Myocyte (in vitro differentiated cells): ENCODE measurements at places on chromosomes 7 and 10. TPM values are rescaled to one million over a fixed set of nuclear protein-coding genes. Genes with fewer than 3 reads are reported as not detected.
A peak's percentile ranks its signal among the peaks of the same experiment; 100 is the strongest.

- peak; percentile 91 for DNase-seq
These were observed 249.7 kb downstream of the ELMO1 start for GRCh38 chr7:37198906-37199485.

GRCh38 chr7:93147363-93147762, 822 bp downstream of the SAMD9L start:
- DNase-seq = peak; percentile 66

DNA sequence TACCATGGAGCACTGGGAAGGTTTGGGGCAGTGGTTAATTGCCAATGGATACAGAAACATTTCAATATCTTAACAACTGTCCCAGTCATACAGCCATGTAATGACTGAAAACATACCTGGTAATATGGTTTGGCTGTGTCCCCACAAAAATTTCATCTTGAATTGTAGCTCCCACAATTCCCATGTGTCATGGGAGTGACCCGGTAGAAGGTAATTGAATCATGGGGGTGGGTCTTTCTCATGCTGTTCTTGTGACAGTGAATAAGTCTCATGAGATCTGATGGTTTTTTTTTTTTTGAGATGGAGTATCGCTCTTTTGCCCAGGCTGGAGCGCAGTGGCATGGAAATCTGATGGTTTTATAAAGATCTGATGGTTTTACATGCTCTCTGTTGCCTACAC, 284.4 kb downstream of the TCF7L2 start:
- DNase-seq = no peak

GRCh38 chr7:117982071-117983055, 109.1 kb upstream of the CTTNBP2 start:
- no peak for DNase-seq

- no peak for DNase-seq
These were observed 25.5 kb downstream of the LDB3 start for GRCh38 chr10:86693721-86694369.

GRCh38 chr7:15625466-15625865, 61.0 kb downstream of the MEOX2 start:
- DNase-seq = no peak

- no peak for DNase-seq
These were observed 767.2 kb downstream of the NXPH1 start for GRCh38 chr7:9200626-9201025.

GRCh38 chr7:27269455-27269854, 26.9 kb downstream of the EVX1 start:
- DNase-seq = no peak

GRCh38 chr10:83816942-83817341, 322.4 kb upstream of the GHITM start:
- no peak for DNase-seq

DNA sequence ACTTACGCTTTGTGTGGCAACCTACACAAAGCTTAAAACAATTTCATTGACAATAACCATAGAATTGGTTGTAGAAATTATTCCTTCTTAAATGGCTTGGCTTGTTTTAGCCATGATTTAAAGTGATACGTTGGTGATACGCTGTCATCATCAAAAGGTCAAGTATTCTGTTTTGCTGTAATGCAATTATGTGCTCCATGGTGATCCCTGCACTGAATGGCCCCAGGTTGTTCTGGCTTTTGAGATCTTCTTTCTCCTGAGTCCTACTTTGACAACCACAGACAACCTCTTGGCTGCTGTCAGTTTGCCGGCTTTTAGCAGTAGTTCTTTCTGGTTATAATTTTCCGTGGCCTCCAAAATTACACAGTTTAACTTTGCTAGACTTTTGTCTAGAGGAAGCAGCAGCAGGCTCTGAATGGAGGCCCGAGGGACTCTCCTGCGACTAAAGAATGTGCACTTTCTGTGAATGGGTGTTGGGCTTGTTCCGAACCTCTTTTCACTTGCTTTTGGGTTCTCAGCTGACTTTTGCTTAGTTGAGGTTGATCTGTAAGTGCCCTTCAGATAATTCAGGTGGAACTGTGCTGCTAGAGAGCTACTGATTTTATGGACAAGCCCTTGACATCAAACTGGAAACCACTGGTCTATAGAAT, 104.7 kb downstream of the TMEM178B start:
- no peak for DNase-seq

DNA sequence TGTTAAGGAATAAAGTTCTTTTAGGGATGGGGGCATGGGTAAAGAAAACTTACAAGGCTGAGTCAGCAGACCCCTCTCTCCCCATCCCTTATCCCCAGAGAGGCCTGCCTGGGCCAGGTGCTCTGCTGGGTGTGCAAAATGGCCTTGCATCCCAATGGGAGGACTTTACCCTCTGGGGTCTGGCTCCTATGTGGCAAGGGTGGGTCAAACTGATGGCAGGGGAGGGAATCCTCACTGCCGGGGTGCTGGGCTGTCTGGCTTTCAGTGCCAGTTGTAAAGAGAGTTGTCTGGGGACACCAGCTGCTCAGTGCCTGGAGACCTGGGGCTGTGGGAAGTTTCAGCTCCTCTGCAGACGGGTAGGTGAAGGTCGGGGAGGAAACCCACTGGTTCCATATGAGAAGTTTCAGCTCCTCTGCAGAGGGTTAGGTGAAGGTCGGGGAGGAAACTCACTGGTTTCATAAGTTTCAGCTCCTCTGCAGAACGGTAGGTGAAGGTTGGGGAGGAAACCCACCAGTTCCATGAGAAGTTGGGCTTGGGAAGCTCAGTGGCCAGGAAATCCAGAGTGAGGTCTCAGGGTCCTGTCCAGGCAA, 127.2 kb upstream of the PODXL start:
- DNase-seq = no peak

DNA sequence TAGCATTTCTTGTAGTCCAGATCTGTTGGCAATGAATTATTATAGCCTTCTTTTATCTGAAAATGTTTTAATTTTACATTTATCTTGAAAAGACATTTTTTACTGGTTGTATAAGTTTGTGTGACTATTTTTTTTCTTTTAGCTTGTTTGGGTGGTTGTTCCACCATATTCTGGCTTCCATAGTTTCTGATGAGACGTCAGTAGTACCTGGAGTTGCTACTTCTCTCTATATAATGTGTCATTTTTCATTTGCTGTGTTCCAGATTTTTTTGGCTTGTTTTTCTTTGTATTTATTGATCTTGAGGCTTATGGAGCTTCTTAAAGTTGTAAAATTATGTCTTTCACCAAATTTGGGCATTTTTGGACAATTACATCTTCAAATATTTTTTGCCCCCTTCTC, 168.8 kb downstream of the DNAJB6 start:
- no peak for DNase-seq

GRCh38 chr10:46515793-46516192, 40.7 kb downstream of the GPRIN2 start:
- DNase-seq = no peak

DNA sequence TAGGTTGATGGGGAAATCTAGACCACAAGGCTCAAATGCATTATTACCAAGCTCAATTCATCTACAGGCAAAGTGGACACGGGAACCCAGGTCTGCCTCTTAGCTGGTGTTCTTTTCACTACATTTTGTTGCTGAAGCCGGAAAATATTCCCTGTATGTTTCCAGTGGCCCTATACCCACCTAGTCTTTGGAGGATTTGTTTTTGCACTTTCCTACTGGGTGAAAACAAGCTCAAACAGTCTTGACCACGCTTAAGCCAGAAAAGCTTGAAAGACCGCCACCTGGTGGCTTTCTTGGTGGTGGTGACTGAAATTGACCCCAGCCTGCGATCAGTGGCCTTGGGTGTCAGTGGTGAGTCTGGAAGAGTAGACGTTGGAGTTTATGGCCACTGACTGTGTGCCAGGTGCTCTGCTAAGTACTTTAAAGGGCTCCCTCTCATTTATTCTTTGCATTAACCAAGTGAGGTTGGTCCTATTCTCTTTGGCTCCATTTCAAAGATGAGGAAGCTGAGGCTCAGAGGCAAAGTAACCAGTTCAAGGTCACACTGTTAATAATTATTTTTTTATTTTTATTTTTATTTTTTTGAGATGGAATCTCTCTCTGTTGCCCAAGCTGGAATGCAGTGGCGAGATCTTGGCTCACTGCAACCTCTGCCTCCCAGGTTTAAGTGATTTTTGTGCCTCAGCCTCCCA, 11.1 kb upstream of the CRTAC1 start:
- peak; percentile 73 for DNase-seq

DNA sequence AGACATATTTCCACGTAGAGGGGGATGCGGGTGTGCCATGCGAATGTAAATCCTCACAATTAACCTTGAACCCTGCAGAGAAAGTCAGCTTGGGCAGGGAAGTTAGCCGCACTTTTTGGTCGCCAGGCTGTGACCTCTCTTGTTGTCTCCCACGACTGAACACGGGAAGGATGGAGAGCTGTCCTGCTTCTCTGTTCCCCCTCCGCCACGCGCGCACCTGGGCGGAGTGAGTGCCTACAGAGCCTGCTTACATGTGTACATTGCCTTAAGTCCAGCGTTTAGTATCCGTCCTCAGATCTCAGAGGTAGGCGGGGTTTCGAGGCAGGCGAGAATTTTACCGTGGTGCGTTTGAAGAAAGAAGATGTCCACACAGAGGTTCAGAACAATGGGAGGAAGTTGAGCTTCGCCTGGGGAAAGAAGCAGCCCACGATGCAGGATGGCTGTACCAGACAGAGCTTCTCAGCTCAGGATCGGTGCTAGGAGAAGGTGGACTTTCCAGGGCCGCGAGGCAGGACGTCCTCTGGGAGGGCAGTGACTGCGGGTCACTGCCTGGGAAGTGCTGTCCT, 482 bp upstream of the ERCC6 start:
- DNase-seq = peak; percentile 41

Gene AKR1C3
- 65.8 and 91.3 TPM in 2 replicates for total RNA-seq

Gene ITGA8
- not detected in 2 replicates for total RNA-seq

Gene CHST15
- total RNA-seq = 26.9 and 30.0 TPM in 2 replicates

Gene HOXA3
- 1.7 and 4.4 TPM in 2 replicates for total RNA-seq
